ENCODE measurements at places on chromosomes 16 and 17.

DNA sequence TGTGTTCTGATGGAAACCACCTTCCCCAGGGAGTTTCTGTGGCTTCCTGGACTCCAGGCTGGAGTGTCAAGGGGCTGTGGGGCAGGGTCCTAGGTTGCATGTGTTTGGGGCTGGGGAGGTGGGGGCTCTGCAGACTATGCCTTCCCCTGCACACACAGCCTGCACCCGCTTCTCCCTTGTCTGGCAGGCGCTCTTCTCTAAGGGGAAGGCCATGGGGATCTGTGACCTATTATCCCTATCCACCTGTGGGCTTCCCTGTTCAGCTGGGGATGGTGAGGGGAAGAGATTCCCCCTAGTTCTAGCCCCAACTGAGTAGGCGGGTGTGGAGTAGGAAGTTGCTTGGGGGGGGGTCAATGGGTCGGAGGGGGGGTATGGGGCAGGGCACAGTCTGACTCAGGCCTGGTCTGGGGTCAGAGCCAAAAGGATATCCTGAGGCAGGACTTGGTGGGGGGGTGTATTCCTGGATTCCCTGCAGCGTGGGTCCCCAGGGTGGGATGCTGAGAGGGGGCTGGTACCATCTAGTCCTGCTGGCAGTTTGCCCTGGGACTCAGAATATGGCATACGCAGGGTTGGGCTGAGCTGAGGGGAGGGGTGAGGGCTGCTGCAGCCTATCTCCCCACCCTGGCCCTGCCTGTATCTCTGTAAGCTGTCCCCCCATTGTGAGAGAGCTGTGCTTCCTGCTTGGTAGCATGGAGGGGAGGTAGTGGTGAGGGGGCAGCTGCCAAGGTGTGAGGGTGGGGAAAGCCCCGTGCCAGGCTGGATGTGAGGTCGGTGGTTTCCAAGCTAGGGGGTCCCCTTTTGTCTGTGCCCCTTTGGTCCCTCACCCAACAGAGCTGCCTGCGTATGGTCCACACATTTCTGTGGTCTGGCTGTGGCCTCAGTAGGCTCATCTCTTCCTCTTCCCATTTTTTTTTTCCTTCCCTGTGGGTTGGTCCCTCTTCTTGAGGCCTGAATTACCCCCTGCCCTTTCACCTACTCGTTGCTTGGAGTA, 14.7 kb downstream of the RARA start:
- no peak for DNase-seq

DNA sequence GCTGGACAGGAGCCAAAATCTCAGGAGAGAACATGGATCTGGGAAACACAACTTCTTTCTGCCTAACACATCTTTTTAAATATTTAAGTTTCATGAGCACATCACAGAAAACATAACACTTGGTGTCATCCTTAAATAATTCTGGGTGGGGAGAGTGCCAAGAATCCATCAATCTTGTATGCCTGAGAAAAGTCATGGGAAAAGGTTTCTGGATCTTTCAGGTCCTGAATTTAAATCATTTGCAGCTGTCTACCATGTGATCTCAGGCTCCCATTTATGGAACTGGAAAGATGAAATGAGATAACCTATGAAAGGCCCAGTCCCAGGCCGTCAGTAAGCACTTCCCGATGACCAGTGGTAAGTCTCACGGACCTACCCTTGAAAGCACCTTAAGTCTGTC, 15.1 kb downstream of the CDH11 start:
- no peak for DNase-seq

GRCh38 chr17:10471858-10472257, 2.5 kb upstream of the MYH4 start:
- no peak for DNase-seq

- DNase-seq: no peak
Measured at GRCh38 chr17:44473367-44473766, 29.8 kb downstream of the GPATCH8 start.

GRCh38 chr16:69089091-69089910, 16.2 kb upstream of the HAS3 start:
- DNase-seq: no peak

- no peak for DNase-seq
Measured at GRCh38 chr17:78374631-78375274, 3.7 kb upstream of the PGS1 start.

GRCh38 chr16:65289022-65289421, 167.2 kb upstream of the CDH11 start:
- DNase-seq: no peak

GRCh38 chr16:85529489-85530369, 83.4 kb upstream of the GSE1 start:
- no peak for DNase-seq

DNA sequence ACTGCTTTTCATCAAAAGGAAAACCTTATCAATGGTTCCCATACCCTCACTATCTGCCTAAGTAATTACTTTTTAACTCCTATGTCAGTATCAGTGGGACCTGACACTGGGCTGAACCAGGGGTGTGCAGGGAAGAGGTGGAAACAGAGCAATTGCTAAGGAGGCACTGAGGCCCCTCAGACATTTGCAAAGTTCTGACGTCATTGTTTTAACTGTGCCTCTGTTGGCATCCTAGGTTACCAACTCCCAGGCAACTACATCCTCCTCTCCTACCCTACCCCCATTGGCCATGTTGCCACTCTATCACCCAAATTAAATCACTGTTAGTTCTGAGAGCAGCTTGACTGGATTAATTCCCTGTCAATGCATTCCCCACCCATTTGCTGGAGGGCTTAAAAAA, 8.0 kb upstream of the WWOX start:
- DNase-seq: no peak

GRCh38 chr16:89765292-89765830, 44.0 kb downstream of the ZNF276 start:
- DNase-seq: no peak
